HEK293T (cell line): ENCODE measurements at places on chromosomes 1 and 21.

- no peak for DNase-seq
These were observed 7.2 kb upstream of the HHAT start for GRCh38 chr1:210321552-210321951.

- DNase-seq, result no peak
These were observed 52.5 kb downstream of the EPRS1 start for GRCh38 chr1:219993554-219994433.

DNA sequence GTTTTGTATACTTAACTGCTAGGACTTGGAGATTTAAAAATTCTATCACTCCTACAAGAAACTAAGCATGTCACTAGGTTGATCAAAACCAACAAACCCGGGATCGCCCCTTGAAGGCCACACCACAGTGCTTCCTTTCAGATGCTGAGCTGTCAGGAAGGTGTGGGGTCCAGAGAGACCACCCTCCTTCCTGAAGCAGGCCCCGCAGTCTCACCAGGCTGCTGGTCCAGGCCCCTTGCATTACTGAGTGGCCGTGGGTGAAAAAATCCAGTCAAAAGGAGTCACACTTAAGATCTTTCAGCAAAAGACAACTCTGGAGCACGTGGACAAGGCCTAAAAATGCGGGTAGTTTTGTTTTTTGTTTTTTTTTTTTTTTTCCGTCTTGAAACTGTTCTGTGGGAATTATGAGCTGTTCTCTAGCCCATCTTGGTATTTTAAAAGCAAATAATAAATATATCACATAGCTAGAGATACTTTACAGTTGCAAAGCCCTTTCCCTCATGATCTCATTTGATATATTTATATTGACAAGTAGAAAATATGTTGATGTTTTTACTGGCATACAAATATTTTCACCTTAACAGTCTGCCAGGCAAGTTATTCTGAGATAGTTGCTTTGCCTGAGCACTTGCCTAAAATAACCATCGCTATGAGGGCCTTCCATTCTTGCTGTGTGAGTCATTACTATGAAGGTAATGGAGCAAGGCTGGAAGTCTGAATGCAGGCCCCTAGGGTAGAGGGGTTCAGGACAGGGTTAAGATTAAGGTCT lies 73.1 kb upstream of the EDEM3 start:
- no peak for DNase-seq

GRCh38 chr1:68431076-68431475 lies 18.7 kb downstream of the RPE65 start:
- DNase-seq, result no peak

DNA sequence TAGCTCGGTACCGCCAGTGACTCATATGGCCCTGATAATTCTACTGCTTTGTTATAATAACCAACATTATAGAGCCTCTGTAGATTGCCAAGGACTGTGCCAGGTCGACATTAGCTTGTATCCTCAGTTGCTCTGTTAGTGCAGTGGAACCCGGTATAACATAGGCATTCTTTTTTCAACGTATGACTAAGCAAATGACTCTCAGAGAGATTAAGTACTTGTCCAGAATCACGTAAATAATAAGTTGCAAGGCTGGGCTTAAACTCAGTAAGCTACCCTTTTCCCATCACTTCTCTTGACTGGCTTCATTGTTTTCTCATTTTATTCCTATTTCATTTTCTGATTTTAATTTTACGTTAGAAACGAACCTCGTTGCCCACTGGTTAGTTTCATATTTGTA lies 85.1 kb downstream of the UBE4B start:
- no peak for DNase-seq

- no peak for DNase-seq
These were observed 67.3 kb downstream of the ELAVL4 start for GRCh38 chr1:50175719-50176639.

GRCh38 chr1:85584264-85584781 lies 3.8 kb downstream of the CCN1 start:
- no peak for DNase-seq

- no peak for DNase-seq
These were observed 1.8 kb upstream of the GMEB1 start for GRCh38 chr1:28666806-28667205.
